ENCODE measurements at places on chromosomes 1 and 21.
A peak's percentile ranks its signal among the peaks of the same experiment; 100 is the strongest.

DNA sequence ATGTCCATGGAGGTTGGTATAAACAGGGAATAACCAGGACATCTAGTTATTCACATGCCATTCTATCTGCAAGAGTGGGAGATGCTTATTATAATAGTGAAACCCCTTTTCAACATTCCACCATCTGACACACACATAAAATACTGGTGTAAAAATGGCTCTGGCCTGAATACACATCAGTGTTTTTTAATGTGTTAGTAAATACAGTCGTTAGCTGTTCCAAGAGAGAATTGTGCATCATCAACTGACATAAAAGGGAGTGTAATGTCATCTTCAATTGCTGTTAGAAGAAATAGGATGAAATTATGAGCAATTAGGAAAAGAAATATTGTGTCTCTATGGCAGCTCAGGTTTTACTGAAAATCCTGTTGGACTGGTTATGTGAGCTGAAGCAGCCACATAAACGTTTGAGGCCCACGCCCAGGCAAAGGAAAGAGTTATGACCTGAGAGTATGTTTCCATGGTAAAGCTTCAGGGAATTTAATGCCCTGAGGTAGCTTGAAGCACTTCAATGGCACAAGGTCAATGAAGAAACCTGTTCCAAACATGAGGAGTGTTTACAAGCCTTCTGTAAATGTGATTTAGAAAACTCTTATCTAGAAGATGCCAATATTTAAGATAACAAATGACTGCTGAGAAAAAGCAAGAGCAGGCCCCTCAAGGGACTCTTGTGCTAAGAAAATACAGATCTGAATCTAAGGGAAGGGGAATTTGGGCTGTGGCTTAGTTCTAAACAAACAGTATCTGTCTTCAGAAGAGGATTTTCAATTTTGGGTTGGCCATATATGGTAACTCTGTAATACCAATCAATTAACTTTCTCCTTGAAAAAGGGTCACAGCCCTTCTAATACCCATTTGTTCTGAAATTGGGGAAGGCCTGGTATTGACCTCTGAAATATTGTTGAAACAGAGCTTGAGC lies 384.3 kb downstream of the SEC16B start:
- DNase-seq = no peak

DNA sequence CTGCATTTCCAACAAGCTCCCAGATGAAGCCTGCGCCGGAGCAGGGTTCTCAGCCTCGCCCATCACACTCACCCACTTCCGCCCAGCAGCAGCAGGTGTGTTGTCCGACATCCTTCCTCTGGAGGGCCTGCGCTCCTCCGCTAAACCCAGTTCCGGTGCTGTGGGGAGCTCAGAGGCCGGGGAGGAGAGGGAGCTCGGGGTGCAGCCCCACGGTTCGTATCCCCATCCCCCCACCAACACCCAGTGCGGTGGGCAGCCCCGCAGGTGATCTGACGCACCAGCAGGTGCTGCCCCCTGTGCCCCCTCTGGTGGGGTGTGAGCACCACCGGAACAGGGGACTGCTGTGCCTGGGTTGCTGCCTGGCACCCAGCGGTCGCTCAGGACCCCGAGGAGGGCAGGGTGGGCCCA lies 3.4 kb upstream of the PEX10 start:
- DNase-seq = peak; percentile 44

- DNase-seq = no peak
Observed at GRCh38 chr1:2429780-2430591, 17.6 kb upstream of the PEX10 start.

DNA sequence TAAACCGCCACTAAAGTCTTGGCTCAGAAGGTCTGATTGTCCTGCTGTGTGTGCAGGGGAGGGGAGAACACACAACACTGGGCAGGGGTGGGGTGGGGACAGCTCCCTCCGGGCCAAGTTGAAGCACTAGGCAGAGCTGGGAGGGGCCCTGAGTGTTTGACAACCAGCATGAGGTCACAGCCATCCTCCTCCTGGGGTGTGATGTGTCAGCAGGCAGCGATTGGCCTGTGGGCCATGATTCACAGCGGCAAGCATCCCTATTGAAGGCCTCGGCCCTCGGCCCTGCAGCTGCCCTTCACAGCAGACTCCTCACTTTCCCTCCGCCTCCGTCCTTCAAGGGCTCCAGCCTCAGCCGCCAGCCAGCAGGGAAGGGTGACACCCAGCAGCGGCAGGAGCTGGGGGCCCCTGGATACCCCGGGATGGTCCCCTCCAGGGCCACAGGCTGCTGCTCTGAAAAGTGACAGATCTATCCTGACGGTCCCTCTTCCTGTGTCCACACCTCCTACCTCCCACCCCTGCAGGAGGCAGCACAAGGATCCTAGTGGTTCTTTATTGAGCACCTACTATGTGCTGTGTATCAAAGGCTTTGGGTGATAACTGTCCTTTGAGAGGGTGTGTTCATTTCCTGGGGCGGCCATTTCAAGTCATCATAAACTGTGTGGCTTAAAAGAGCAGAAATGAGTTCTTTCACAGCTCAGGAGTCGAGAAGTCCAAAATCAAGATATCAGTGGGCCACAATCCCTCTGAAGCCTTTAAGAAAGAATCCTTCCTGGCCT lies 66.0 kb upstream of the SLC25A33 start:
- DNase-seq = no peak

DNA sequence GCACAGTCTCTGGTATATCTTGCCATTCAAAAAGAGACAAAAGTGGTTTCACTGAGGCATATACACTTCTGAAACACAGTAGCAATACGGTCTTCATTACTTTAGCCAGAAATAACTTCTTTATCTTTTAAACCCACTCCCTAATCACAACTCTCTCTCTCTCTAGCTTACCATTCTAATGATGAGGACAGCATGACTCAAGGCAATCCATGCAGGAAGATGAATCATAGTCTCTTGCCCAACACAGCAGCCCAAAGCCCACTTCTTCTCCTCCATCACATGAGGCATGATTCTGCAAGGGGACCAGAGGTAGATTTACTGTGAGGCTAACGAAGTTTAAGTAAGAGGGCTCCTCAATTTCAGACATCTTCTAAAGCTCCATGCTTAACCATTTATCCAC lies 285.0 kb upstream of the NR5A2 start:
- DNase-seq = no peak

DNA sequence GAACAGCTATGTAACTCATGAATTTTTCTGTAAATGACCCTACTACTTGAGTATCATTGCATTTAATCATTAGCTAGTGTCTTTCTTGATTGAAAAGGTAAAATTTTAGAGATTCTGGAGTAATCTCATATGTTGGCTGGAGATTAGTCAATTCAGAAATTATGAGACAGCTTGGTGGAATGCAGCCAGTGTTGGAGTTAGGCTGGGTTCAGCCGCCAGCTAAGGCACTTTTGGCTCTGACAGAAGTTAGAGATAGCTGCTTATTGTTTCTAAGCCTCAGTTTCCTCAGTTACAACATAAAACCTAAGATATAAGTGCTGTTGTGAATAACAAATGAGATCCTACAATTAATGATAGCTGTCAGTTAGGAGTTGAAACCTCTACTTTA lies 49.4 kb downstream of the TBCE start:
- no peak for DNase-seq

DNA sequence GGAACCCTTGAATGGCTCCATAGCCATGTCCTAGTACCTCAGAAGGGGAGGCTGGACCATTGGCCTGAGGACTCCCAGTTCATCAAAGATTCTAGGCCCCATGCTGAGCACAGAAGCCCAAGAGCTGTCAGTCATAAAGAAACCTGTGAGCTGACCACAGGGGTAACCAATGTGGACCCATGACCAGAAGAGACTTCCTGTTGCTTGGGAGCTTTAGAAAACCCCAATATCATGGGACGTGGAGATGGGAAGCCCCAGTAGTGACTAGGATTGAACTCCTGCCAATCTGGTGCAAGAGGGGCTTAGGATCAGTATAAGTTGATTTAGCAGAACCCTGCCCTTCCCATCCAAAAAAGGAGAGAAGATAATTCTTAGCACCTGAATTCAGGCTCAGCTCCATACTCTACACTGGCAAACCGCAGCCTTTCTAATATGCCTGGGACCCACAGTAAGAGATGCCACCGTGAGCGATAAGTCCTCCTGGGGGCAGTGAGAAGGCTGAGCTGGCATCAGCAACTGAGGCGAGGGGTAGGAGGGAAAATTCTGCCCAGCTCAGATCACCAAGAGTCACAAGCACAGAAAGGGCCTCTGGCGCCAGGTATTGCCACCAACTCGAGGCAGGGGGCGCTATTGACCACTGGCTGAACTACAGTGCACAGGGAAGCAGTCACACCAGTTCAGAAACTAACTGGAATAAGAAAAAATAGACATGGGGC lies 108.9 kb downstream of the CAPN8 start:
- no peak for DNase-seq

- no peak for DNase-seq
Observed at GRCh38 chr1:182570611-182570970, 18.5 kb downstream of the RNASEL start.

- DNase-seq = no peak
Observed at GRCh38 chr21:45112371-45112770, 38.0 kb downstream of the ADARB1 start.

DNA sequence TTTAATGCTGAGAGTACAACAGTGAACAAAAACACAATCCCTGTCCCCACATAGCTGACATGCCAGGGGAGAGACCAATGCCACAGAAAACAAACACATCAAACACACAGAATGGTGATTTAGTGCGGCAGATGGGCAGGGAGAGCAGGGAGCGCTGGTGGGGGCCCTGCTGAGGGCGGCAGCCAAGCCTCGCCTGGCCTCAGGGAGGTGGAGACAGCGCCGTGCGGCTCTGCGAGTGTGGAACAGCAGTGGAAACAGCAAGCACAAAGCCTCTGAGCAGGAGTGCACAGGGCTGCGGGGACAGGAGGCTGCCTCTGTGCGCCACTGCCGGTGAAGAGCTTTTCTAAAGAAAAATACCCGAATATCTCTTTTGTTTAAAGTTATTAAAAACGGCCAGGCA lies 17.0 kb downstream of the MCM3AP start:
- no peak for DNase-seq

GRCh38 chr1:236341298-236341697 lies 52.8 kb upstream of the EDARADD start:
- no peak for DNase-seq

GRCh38 chr1:28933918-28934317 lies 19.5 kb downstream of the EPB41 start:
- DNase-seq = no peak

DNA sequence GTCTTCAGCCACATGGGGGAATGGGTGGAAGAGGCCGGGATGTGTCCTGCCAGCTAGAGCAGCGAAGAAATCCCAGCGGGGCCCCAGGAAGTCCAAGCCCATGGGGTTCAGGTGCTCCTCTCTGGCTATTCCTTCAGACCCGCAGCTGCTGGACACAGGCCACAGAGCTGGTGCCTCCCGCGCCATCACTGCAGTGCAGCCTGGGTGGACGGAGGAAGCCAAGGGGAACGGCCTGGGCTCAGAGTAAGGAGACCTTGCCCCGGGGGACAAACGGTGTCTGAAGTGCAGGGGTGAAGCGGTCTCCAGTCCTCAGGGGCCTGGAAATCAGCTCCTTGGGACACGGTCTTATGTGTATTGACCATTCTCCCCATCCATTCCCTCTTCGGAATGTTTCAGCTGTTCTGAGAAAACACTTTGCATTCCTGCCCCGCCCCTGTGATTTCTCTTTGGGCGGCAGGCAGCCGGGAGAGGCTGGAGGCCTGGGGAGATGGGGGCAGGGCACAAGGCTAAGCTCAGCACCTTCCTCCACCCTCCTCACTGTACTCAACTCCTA lies 18.4 kb downstream of the MTHFR start:
- DNase-seq = no peak

- DNase-seq = no peak
Observed at GRCh38 chr1:13643017-13643416, 57.0 kb upstream of the PRDM2 start.

DNA sequence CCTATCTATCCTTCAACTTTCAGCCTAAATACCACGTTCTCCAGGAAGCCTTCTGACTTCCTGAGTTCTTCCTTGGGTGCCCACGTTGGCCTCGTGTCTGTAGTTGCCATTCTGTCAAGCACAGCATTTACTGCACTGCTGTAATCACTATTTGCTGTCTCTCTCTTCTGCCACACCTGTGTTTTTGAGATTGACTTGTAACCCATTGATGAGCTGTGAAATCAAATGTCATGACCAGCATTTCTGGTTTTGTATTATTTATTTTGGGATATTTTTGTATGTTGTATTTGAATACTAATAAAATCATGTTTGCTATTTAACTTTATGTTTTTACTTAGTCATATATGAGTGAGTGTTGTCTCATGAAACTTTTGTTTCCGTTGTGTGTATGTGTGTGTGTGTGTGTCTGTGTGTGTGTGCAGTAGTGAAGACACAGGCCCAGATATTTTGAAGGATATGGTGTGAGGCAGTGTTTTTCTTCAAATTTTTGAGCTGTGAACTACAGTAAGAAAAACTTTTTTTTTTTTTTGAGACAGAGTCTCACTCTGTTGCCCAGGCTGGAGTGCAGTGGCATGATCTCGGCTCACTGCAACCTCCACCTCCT lies 126.2 kb upstream of the SERBP1 start:
- no peak for DNase-seq

DNA sequence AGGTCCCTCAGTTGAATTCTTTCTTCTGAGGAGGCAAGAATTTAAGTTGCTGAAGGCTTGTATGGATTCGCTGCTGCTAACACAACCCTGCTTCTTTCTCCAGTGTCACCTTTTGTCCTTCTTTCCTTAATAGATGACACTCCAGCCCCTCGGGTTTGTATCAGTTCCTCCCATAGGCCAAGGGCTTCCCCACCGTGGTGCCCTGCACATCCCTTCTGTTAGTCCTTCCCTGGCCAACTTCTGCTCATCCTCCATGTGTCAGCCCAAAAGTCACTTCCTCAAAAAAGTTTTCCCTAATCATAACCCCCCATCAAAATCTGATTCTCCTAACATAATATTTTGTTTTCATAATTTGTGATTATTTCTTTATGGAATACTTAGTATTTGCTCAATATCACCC lies 190.4 kb downstream of the RHOU start:
- no peak for DNase-seq

DNA sequence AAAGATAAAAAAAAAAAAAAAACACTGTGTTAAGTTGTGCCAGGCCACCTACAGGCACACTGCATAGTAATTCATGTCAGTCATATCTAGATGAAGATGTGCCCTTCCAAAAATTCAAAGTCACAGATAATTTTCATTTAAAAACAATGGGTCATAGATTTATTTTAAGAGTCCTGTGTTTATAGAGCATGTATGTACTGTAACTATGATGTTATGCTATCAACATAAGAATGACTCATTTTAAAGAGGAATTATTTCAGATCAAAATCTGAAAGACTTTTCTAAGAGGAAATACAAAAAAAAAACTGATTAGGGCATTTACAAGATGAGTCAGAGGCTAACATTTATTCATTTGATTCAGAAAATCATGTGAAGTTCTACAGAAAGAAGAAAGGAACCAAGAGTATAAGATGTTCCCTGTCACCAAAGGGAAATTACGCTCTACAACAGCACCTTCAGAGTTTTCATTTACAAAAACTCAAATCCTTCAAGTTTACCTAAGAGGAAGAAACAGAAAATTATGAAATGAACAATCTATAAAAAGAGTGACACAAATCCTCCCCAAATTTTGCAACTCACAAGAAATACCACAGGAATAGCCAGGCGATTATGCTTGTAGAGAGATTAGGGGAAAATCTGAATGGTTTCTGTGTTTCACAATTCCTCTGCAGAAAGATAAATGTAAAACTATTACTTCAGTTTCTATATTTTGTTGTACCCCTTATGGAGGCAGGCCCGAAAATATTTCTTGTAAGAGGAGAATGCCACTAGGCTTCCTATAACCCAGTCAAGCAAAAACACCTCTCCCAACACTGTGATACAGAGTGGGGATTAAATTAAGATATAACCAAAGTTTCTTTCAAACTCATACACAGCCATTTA lies 13.8 kb downstream of the TP53BP2 start:
- DNase-seq = no peak

Measured in CD8-positive, alpha-beta memory T cell (primary cell).